ENCODE measurements at places on chromosomes 6 and 20.

GRCh38 chr6:33029328-33030184, 20.2 kb upstream of the HLA-DOA start:
- no peak for DNase-seq

DNA sequence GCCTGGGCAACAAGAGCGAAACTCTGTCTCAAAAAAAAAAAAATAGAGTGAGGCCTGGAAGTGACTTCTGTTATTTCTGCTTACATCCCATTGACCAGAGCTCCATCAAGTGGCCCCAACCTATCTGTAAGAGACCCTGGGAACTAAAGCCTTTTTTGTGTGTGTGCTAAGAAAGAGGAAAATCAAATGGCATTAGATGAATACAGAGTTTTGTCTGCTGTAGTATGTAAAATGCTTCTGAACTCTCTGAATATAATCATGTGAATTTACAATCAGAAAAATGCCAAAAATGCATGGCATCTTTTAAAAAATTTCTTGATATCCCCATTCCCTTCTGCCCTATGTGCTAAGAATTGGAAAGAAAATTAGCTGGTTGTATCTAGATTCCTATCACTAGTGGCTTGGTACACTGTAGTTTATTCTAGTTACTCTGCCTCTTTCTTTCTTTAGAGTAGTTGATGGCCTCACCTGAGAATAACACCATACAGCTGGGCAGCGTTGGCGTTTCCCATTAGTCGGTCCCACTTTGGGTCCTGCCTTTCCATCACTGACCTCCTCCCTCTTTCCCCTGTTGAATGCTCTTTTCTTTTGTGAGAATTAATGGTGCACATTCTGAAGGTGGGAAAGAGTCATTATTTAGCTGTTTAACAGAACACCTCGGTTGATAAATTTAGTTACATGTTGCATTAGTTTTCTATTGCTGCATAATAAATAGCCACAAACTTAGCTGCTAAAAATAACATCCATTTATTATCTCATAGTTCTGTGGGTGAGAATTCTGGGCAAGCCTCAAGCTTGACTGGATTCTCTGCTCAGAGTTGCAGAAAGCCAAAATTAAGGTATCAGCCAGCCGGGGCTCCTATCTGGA, 38.2 kb downstream of the SAMD5 start:
- DNase-seq: no peak

GRCh38 chr20:45972500-45973183, 639 bp upstream of the ZNF335 start:
- DNase-seq: no peak

DNA sequence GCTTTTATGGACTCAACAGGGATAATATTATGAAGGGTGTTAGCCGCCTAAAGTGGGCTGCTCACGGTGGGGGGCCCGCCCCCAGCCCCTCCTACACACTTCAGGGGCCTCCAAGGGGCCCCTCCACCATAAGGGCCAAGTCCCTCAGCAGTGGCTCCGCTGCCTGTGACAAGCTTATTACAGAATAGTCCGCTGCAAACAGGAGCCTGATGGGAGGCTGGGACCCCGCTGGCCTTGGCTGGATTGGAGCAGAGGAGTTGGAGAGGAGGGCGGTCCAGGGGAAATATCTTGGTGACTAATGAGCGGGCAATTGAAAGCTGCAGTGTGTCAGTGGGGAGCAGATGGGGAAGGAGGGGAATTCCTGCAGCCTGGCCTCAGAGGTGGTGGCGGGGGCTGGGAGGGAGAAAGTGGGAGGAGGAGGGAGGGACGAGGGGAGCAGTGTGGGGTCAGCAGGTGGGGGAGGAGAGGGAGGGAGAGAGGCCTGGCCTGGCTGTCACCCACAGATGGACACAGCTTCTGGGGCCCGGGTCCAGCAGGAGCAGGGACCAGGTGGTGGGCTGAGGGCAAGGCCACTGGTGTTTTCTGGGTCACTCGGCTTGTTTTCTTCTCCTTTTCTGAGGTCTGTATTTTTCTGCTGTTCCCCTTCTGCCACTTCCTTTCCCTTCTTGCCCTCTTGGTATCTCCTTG, 57.6 kb upstream of the FOXP4 start:
- DNase-seq: no peak

DNA sequence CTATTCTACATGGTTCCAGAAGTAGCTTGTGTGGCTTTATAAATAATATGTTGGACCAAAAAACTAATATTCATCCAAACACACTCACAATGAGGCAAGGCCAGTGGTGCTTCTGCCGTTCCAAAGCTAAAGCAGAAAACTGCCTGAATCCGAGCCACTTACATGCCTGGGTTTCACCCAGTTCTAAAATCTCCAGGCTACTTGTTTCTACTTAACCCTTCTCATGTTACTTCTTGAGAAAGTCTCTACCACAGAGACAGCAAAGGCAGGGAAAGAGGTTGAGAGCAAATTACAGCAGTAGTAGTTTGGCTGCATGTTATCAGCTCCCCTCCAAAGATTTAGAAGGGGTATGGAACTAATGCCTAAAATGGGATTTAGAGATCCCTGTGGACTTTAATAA, 62.0 kb downstream of the FAXC start:
- no peak for DNase-seq

DNA sequence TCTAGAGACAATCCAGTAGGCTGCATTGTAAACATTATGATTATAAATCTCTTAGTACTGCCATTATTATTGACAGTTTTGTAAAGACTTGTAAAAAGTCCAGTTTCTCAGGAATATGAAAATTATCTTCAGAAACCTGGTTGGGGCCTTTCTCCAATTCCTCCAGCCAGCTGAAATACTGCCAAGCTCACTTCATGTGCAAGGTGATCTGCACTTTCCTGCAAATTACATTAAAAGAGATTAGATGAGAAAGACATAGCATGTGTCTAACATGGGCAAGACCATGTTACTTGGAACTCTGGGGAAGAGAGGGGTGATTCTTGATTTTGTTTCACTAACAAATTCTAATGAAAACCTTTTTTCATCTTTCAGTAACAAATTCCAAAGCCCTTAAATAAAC, 24.0 kb downstream of the PGM3 start:
- no peak for DNase-seq

DNA sequence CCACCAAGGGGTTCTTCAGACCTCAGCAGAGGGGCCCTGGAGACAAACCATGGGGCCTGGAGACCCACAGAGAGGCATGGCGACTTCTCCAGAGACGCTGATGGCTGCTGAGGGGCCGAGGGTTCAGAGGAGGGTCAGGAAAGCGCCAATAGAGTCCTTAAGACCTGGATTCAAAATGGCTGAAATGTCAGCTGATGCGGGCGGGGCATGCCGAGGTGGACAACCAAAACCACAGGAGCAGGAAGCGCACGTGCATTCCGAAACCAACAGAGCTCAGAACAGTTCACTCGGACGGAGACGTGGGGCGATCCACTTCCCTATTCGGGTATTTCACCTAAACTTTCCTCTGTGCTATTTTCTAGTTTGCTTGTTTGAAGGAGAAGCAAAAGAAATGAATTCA, 99.9 kb upstream of the RIN2 start:
- DNase-seq: no peak

DNA sequence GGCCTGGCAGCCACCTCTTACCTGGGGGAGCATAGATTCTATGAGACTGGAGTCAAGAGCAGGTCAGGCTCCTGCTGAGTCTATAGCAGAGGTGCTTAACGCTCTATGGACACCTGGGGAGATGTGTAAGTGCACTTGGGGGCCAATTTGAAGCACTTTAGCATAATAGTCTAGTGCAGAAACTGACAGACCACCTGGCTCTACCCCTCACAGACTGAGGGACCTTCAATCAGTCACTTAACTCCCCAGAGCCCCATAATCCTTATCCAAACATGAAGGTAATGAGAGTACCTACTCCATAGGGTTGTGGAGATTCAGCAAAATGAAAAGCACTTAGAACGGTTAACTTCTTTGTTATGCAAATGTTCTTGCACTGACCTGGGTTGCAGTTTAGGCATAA, 87.3 kb upstream of the SLC22A16 start:
- DNase-seq: no peak

- no peak for DNase-seq
Measured at GRCh38 chr20:33323236-33323635, 40.2 kb downstream of the BPIFB1 start.

DNA sequence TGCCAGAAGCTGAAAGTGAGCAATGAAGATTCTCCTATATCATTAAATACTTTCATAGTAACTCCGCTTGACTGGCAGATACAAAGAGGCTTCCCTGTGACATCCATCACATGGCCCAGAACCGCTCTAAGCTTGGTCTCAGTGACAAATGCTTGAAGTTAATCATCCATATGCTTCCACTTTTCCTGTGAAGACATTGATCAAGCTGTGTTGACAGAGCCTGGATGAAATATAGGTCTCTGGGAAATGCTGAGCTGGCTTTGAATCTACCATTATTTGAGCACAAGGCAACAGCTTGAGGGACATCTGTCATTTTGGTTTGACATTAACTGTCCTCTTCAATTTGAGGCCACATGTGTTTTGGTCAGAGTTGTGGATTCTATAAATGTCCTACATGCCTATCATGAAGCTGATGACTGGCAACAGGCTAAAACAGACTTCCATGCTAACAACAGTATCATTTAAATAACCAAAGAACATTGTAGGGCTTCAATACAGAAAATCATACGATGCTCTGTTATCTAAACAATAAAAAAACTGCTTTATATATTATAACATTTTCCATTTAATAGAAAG, 402.2 kb upstream of the IRAK1BP1 start:
- no peak for DNase-seq

GRCh38 chr6:31559606-31559957, 12.2 kb downstream of the NFKBIL1 start:
- no peak for DNase-seq

DNA sequence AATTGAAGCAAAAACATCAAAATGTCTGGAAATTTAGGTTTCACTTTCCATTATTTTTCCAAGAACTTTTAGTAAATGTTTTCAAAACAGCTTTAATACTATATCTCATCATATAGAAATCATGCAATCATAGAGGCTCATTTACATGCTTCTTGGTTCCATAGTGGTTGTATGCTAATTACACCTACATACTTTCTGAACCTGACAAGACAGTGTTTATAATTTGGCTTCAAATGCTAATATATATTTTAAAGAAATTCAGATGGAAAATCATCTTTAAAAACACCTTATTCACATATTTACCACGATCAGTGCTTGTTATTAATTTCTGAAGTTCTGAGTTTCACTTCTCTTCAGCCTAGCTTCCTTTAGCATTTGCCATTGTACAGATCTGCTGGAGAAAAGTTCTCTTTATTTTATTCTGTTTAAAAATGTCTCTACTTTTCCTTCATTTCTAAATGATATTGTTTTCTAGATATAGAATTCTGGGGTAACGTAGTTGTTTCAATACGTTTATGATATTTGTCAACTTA, 89.9 kb downstream of the PLCB1 start:
- no peak for DNase-seq

GRCh38 chr6:36246506-36247268, 23.2 kb upstream of the PNPLA1 start:
- no peak for DNase-seq

DNA sequence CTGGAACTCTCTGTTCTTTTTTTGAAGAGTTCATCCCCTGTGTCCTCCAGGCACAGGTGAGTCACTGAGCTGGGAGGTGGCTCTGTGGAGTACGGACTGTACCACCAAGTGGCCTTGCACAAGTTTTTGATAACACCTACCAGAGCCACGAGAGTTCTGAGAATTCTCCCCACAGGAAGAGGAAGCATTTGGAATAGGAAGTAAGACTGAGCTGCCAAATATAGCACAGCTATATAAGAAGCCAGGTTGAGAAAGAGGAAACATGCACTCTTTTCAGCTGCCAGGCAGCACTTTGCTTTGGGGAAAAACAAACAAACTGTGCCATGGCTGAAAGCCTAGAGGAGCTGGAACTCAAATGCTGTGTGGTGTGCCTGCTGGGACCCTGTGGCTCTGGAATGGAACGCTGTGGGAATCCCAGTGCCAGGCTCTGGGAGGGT, 70.8 kb upstream of the RIPOR2 start:
- no peak for DNase-seq

- no peak for DNase-seq
Measured at GRCh38 chr6:153511896-153512496, 380.9 kb upstream of the RGS17 start.
